RKO (cell line): ENCODE measurements at places on chromosomes 3 and 15.

- no peak for DNase-seq
These were observed 5.8 kb downstream of the CELSR3 start for GRCh38 chr3:48656841-48657281.

DNA sequence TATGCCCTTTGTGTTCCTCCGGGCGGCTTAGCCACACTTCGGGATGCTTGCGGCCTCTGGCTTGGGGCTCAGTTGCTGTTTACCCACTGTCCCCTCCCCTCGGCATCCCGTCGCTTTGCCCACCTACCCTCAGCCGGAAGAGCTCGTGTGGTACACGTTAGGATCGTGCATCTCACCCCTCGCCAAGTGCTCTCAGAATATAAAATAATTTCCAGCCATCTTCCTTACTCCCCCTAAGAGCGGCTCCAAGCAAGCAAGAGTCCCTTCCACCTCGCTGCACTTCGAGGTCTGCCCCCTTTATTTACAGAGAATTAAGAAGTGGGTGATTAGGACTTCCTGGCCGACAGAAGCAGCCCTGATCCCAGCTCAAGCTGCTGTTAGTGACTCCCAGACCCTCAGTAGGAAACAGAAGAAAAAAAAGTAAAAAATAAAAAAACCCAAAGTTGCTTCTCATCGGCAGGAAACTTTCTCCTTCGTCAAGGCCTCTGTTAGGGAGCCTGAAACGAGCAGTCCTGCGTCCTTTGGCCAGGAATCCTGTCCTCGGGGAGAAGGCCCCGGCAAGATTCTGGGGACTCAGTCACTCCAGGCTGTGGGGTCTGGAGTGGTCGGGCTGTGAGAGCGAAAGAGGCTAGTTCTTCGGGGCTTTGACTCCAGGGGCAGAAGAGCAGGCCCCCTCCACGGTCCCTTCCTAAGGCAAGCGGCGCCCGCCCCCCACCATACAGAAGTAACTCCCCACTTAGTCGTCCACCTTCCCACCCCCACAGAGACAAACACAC is 3.0 kb downstream of the MEIS2 start:
- no peak for DNase-seq

GRCh38 chr3:193910886-193911738 is 224.8 kb upstream of the HES1 start:
- no peak for DNase-seq

- no peak for DNase-seq
These were observed 126.5 kb downstream of the STT3B start for GRCh38 chr3:31659246-31659645.

DNA sequence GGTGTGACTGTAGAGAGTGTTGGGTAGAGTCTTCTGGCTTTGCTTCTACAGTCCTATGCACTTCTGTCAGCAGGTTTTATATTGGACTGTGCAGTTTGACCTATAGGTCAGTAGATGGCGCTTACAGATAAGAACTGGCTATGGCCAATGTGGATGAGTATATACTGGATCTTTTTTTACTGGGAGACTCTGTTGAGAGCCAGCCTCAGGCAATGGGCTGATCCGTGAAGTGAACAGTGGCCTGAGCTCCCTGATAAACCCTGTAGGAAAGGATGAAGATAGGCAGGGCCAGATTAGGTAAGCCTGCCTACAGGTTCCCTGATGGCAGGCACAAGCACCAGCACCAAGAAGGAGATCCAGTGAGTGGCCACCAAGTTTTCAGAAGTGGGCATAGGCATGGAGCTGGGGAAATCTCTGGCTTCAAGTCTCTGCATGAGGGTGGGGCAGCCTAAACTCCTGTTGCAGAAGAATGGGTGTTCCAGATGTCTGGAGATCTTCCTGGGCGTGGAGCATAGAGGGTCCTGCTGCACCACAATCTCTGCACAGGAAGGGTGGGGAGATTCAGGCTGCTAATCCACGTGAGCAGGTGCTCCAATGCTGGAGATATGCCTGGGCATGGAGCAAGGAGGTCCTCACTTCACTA is 326.0 kb upstream of the SGO1 start:
- peak; percentile 79 for DNase-seq

GRCh38 chr3:158086776-158087175 is 19.4 kb downstream of the SHOX2 start:
- no peak for DNase-seq

- no peak for DNase-seq
These were observed 12.8 kb downstream of the ARL6IP5 start for GRCh38 chr3:69097407-69098086.

DNA sequence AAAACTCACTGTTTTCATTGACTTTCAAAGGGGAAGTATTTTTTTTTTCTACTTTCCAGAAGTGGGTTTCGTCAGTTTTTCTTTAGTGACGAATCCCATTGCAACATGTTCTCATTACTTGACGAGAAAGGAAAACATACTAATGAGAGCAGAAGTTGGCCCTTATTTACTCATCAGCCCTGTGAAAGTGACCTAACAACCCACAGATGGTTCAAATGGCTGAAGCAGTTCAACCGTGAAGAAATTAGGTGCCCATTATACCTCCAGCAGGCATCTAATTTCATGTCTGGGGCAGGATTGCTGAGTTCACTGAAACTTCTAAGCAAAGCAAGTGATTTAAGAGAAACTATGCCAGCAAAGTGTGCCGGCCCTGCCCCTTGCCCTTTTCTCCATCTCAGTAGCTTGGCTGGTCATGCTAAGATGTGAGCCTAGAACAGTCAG is 9.0 kb downstream of the AQP9 start:
- DNase-seq: no peak

GRCh38 chr15:60829416-60829815 is 350.5 kb upstream of the ICE2 start:
- peak; percentile 4 for DNase-seq

DNA sequence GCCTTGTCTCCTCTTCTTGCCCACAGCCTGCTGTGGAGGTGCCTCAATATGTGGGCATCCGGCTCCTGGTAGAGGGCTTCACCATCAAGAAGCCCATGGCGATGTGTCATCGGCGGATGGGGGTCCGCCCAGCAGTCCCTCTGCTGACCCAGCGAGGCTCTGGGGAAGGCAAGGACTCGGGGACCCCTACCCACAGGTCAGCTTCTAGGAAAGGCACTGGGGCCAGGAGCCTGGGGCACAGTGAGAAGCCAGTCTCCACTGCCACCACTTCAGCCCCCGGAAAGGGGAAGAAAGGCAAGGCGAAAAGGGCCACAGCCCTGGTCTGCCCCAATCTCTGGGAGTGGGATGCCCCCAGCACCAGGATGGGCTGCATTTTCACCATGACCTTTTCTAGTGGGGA is 10.7 kb downstream of the RPUSD3 start:
- DNase-seq: no peak

DNA sequence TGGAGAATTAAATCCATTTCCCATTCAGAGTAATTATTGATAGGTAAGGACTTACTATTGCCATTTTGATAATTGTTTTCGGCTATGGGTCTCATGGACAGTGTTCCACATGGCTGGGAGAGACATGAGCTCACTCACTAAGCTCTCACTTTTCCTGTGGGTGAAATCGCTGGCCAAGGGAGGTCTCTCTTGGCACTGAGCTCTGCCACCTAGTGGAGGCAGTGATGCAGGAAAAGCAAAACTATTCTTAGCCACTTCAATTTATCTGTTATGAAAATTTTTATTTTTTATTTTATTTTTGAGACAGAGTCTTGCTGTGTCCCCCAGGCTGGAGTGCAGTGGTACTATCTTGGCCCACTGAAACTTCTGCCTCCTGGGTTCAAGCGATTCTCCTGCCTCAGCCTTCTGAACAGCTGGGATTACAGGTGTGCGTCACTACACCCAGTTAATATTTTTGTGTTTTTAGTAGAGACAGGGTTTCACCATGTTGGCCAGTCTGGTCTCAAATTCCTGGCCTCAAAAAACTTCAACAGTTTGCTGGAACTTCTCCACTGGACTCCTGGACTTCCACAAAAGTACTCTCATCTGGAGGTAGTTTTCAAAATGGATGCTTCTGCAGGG is 4.7 kb upstream of the RNF13 start:
- peak; percentile 85 for DNase-seq

- DNase-seq: no peak
These were observed 408.1 kb upstream of the ZNF385D start for GRCh38 chr3:22159004-22159695.

DNA sequence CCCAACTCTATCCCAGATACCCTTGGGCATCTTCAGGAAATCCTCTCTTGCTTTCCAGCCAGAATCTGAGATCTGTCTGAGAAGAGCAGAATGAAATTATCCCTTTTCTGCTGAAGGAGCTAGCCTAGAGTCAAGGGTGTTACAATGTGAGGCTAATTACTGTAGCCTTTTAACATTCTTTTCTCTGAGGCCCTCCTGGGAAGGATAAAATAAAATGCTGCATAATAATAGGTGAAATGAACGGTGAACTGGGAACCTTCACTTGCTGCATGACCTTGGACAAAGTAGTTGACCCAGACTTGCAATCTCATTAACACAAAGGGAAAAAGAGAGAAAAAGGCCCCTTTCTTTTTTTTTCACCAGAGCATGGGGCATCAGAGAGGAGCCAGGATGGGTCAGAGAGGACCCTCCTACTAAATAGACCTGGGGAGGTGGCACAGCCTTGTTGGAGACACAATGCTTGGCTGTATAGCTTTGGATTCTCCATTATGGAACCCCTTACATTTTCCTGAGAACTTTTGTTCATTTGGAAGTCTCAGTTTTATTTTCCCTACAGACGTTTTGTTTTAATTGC is 137.0 kb upstream of the LIPC start:
- DNase-seq: no peak

GRCh38 chr15:37771465-37771864 is 163.0 kb upstream of the TMCO5A start:
- no peak for DNase-seq

DNA sequence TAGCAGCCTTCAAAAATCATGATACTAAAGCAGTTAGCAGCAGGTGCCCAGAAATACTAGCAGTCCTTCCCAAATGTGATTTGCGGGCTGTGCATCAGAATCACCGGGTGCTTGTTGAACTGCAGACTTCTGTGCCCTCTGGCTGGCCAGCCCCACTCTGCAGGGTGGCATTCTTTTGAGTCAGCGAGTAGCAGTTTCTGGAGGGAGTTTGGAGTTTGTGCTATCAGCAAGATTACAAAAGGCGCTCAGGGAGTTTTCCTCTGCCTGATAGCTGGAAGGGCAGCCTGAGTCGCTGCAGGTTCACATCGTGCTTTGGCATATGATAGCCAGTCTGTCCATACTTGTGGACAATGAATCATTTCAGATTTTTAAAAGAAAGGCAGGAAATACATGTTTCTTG is 57.6 kb downstream of the CLDN11 start:
- DNase-seq: no peak

DNA sequence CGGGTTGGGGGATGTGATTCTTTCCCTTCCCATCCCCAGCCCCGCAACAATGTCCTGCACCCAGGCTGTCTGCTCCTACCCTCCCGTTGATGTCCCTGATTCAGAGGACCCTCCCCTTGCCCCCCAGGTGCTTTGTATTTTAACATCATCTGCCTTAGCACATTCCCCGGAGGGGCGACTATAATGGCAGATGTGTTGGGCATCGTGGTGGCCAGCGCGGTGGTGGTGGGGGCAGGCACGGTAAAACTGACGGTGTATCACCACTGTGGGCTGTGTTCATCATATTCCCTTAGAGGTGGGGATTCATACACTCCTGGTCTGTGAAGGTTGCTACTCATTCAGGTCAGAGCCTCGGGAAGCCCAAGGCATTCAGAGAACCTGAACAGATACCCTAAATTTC is 173.0 kb downstream of the ADAMTS17 start:
- no peak for DNase-seq
